ENCODE measurements at places on chromosomes 12 and 14.
A peak's percentile ranks its signal among the peaks of the same experiment; 100 is the strongest.

GRCh38 chr14:38210587-38211216 lies 3.0 kb downstream of the SSTR1 start:
- DNase-seq = peak; percentile 40

DNA sequence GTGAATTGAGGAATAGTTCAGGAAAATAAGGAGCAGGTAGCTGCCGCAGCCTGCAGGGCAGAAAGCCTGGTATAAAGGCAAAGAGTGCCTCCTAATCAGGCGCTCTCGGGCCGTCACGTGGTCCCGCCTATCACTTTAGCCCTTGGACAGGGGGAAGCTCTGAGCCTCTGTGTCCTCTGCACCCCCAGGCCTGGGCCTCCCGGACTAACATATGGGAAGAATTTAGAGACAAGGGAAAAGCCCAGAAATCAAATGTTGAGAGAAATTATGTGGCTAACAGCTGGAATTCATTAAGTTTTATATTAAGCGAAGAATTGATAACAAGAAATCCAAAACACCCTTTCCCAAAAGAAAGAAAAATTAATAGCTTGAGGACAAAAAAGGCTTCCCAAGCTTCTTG lies 417.7 kb downstream of the ATP23 start:
- peak; percentile 86 for DNase-seq

DNA sequence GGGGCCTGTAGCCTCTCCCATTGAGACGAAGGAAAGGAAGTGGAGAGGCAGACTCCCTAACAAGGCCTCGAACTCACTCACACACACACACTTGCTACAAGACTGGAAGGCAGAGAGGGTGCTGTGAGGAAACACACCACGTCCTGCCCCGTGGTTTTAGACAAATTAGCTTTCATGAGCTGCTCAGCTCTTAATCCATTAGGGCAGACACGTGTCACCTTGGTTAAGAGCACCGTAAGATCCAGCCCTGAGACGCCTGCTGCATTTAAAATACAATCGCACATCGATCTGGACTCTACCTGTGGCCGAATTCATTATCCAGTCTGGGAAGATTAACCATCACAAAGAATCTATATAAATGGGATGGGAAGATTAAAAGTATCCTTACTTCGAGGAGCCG lies 72.0 kb downstream of the RIMBP2 start:
- no peak for DNase-seq

- no peak for DNase-seq
Observed at GRCh38 chr14:106657460-106657859, 1131.1 kb downstream of the TMEM121 start.

GRCh38 chr12:103877934-103878510 lies 37.0 kb upstream of the NT5DC3 start:
- DNase-seq = peak; percentile 44

GRCh38 chr14:99441157-99441870 lies 39.3 kb downstream of the SETD3 start:
- DNase-seq = no peak

- no peak for DNase-seq
Observed at GRCh38 chr12:78531831-78532458, 332.6 kb upstream of the SYT1 start.

DNA sequence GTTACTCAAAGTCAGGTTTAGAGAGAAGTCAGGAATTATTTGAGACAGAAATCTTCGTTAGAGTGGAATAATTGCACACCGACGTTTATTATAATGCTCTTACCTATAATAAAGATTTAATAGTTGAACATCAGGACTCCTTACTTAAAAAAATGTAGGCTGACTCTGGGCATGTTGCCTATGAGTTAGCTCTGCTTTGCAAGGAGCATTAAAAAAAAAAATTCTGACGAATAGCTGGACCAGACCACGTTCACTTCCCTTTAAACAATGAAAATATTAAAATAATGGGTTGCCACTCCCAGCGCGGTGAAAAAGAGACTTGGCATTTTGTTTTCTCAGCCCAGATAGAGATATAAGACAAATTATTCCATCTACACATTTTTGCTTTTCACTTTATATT lies 574 bp upstream of the FANCM start:
- DNase-seq = no peak

- DNase-seq = no peak
Observed at GRCh38 chr14:78982551-78982950, 812.4 kb downstream of the NRXN3 start.

- DNase-seq = no peak
Observed at GRCh38 chr14:53295985-53296582, 143.0 kb upstream of the DDHD1 start.

DNA sequence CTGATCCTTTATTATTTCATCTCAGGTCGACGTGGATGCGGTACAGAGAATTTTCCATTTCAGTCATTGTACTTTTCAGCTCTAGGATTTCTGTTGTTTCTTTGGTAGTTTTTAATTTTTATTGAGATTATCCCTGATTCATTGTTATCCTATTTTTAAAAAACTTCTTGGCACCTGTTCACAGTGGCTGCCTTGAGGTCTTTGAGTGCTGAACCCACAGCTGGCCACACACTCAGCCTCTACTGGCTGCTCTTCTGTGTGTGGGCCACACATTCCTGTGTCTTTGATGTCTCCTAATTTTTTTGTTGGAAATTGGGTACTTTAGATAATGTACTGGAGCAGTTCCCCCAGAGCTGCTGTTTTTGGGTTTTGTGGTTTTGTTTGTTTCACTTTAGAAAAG lies 37.7 kb upstream of the ASPG start:
- no peak for DNase-seq

- peak; percentile 80 for DNase-seq
Observed at GRCh38 chr12:48996794-48997718, 2.1 kb downstream of the DDN start.

DNA sequence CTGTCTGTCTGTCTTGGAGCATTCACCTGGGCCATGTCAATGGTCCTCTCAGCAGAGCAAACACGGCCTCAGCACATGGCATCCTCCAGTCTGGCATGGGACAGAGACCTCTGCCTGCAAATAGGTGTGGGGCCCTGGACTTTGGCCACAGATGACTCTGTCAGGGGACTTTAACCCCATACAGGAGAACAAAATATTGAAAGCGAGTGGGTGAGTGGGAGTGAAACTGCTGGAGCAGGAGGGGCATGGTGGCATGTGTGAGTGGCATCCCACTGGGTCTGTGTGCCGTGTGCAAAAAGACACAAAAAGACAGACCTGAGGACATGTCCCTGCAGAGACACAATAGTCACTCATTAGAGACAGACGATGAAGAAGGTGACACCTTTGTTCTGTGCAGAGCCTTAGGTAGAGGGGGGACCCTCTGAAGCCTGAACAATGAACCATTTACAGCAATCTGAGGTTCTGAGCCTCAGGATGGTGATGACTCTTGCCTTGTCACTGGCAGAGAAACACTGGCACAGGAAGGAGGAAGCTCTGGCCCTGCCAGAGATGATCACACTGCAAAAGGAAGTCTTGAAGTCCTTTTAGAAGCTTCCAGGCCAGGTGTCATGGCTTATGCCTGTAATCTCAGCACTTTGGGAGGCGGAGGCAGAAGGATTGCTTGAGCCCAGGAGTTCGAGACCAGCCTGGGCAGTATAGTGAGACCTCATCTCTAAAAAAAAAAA lies 7.5 kb downstream of the LAG3 start:
- DNase-seq = no peak

DNA sequence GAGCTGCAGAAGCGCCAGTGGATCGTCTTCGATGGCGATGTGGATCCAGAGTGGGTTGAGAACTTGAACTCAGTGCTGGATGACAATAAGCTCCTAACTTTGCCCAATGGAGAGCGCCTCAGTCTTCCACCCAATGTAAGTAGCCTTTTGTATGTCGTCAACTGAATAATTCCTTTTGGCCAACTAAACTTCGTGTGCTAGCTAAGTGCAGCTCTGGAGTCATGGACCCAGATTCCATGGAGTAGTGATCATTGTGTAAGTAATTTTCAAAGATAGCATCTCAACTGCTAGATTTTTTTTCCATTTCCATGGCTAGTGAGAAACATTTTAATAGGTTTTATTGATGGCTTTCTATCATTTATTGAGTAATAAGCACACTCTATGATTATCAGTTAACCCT lies 48.0 kb downstream of the DYNC1H1 start:
- no peak for DNase-seq

DNA sequence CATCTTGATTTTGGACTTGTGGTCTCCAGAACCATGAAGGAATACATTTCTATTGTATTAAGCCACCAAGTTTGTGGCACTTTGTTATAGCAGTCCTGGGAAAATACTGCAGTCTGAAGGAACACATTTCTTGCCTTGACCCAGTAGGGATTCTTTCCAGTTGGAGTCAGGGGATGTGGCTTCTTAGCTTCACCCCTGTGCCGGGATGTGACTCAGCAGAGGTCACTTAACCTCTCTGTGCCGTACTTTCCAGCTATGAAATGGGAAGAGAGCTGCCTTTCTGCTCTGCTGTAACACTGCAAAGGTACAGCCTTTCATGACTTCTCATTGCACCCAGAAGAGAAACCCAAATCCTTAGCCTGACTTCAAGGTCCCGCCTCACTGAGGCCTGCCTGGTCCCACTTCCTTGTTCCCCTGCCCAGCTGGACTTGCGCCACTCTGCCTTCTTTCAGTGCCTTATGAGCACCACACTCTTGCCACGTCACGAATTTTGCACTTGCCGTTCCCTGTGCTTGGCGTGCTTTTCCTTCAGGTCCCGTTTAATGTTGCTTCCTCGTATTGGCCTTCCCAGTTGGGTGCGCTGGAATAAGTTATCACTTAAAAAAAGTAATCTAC lies 24.2 kb downstream of the CHST11 start:
- no peak for DNase-seq

DNA sequence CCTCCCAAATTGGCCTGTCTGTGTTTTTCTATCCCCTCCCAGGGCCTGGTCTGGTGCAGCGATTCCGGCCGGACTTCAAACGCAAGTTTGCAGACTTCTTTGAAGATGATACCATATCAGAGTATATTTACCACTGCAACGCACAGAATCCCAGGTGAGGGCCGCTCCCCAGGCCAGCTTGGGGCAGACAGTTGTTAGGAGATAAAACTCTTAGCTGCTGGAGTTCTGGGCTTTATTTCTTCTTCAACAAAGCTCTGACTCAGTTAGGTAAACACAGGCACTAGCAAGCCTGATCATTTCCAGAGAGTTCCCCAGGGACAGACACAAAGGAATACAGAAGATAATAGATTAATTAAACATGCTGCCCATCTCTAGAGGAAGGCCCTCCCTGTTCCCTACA lies 8.3 kb downstream of the ABHD4 start:
- no peak for DNase-seq

DNA sequence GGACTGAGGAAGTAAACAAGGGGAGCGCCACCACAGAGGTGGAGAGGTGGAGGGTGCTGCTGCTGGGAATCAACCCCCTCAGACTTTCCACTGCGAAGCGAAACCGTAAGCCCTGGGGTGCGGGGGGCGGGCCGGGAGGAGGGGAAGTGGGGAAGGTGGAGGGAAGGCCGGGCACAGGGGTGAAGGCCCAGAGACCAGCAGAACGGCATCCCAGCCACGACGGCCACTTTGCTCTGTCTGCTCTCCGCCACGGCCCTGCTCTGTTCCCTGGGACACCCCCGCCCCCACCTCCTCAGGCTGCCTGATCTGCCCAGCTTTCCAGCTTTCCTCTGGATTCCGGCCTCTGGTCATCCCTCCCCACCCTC lies at the start of gene LAG3:
TSS of gene LAG3 (plus strand) at position 190 of the 365 bp plus-strand sequence. CDS start 333 bp downstream, outside the sequence.
- DNase-seq = no peak

DNA sequence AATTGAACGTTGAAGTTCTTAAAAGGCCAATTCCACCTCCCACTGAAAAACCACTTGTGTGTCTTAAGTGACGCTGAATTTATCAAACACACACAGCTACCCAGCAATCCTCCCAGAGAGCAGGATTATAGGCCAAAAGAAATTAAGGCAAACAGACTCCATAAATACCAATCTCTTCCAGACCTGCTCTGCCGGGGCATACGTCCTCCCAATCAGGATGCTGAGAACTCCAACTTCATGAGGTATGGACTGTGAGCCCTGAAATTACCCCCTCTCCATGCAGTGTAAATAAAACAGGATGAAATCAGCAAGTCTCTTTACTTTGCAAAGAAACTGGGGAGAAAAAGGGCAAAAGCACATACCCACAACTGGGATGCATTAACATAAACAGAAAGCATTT lies 265.2 kb downstream of the KSR2 start:
- no peak for DNase-seq

DNA sequence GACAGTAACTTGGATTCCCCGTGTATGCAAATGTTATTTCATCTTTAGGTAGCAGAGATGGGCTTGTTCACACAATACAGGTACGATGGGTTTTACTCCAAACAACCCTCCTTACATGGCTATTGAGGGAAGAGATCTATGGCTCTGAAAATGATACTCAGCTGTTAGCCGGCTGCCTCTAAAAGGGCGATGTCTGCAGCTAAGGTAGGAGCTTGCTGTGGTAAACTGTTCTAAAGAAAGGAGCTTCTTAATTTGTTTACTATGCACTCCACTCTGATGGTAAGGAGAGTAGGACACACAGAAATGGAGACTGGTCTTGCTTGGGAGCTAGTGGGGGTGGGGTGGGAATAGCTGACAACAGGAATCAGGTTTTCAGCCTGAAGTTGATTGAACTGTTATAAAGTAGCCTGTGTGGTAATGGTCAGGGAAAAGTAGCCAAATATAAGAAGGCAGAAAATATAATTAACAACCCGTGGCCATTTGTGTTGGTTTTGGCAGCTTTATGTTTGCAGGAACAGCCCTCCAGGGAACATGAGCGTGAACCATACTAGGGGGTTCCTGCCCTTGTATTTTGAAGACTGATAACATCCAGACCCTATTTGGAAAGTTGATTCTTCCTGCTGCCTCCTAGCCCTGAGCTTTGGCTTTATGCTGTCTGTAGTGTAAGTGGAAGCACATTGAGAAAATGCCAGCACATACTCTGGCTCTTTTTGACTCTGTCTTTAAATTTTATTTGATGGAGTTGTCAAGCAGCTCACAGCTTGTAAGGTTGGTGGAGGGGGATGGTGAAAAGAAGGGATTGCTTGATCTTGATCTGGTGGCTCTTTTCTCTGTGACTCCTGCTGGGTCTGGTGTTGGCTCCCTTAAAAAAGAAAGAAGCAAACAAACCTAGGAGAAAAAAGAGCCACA lies 929.8 kb downstream of the DIO2 start:
- no peak for DNase-seq

GRCh38 chr14:100893228-100893601 lies 10.3 kb downstream of the RTL1 start:
- DNase-seq = no peak

- DNase-seq = no peak
Observed at GRCh38 chr12:121461048-121461447, 61.1 kb downstream of the RNF34 start.

- no peak for DNase-seq
Observed at GRCh38 chr12:122072031-122072970, 6.3 kb upstream of the MLXIP start.

GRCh38 chr12:120925740-120926563 lies 21.8 kb upstream of the SPPL3 start:
- DNase-seq = no peak

- DNase-seq = no peak
Observed at GRCh38 chr12:110750784-110751461, 8.2 kb upstream of the PPP1CC start.

DNA sequence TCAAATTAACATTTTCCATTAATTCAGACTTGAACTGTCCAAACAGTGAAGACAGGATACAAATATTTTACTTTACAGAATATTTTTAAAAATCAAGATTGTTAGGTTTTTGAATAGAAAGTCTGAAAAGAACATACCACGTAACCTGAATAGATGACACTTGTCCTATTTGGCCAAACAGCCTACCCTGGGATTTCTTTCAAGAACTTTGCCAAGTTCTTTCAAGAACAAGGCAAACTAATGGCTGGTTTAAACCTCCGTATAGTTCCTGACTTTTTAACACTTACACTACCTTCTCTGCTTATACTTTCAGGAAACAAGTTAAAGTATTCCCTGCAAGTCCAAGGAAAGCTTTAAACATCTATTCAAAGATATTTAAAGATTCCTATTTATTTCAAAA lies 35.0 kb downstream of the MAP4K5 start:
- no peak for DNase-seq
